Trophoblast cell (in vitro differentiated cells and primary cell): ENCODE measurements at places on chromosomes 16 and 17.

DNA sequence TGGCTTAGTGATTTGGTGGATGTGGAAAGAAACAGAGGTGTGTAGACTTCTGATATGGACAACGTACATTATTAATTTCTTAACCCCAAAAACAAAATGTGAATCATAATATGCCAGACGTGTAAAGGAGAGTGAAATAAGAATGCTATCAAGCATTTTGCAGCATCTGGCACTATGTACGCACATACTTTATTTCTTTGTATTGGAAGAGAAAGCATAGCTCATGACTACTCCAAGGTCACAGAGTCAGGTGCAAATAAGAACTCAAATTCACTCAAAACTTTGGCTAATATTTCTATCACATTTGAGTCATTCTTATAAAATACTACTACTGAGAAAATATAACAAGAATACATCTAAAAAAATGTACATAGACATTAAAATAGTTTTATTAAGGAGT lies 74.8 kb downstream of the TTC19 start:
- DNase-seq, result no peak

GRCh38 chr17:37694734-37695133 lies 50.1 kb downstream of the HNF1B start:
- no peak for DNase-seq

DNA sequence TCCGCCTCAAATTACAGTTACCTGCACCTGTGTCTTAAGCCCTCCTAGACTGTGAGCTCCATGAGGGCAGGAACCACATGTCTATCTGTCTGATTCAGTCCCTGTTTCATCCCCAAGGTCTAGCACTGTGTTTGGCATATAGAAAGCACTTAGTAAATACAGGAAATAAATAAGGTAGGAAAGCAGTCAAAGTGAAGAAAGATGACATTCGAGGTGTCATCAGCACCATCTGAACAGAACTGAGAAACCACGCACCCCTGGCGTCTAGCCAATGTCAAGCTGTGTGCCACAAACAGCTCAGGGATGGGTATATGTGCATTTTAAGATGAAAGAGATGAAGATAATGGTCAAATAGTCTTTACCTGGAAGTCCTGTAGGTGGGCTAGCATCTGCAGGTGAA lies 79.6 kb upstream of the ATP2A3 start:
- no peak for DNase-seq

GRCh38 chr17:2095536-2095910 lies 40.6 kb downstream of the HIC1 start:
- no peak for DNase-seq

GRCh38 chr17:44774271-44775135 lies 15.7 kb downstream of the ADAM11 start:
- peak; percentile 97 for DNase-seq

GRCh38 chr17:1592751-1593629 lies 30.4 kb upstream of the PITPNA start:
- no peak for DNase-seq

DNA sequence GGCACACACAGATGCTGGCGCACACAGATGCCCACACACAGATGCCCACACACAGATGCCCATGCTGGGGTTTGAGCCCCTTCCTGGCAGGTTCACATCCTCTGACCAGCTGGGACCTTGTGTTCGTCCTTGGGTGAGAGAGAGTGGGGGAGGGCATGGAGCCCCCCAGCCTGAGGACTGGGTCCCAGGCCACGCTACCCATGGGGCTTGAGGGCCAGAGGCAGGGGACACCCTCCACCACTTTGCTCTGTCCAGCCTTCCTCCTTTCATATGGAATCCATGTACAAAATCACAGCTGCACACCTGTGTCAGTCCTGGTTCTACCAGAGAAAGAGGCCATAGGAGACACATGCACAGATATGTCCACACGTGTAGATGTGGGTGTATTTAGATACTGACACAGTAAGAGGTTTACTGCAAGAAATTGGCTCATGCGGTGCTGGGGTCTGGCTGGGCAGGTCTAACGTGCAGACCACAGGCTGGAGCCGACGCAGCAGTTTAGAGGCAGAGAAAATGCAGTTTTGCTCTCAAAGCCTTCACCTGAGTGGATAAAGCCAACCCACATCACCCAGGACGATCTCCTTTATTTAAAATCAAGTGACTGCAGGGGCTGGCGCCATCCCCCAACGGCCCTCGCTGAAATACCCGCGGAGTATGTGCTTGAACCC lies 10.8 kb downstream of the SLC22A31 start:
- no peak for DNase-seq

DNA sequence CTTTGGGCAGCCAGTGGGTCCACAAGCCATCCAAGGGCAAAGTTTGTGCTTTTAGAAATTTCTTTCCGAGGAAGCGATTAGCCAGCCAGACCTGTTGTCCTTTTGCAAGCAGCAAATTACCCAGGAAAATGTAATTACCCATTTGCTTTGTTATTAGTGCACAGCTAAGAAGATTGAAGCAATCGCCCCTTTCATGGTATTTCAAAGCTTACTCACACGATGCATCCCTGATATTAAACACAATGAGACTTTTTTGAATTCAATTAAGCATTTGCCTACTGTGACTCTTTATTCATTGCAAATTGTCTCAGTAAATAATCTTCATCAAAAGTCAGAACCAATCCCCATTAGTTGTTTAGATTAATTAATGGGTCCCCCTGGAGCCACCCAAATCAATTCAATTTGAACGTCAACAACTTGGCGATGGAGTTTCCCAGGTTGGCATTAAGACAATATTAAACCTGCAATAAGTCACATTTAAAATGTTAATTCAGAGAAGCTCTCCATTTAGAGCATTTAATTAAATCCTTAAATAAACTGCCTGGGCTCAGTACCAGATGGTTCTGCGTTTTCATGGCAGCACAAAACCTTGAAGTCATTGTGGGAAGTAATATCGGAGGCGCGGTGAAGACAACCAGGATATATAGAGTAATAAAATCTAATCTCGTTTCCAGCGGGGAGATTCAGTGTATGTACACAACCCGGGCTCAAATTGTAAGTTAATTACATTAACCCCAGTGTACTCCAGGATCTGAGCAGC lies 366.2 kb upstream of the TNRC6C start:
- no peak for DNase-seq

DNA sequence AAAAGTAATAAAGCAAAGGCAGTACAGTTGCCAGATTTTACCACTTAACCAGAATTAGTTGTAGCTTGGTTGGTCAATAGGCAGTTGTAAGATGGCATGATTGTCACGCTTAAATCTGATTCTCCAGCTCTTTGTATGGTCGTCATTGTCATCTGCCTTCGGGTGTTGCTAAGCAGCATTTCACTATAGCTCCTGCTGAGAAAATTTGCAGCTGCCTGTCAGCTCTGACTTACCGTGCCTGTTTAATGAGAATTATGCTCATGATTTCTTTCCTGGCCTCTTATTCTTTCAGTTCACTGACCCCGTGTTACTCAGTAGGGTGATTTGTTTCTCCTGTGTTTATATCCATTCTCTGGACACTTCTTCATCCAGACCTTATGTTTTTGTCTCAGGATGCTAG lies 66.7 kb downstream of the TANGO6 start:
- peak; percentile 62 for DNase-seq

GRCh38 chr16:89361751-89362539 lies 128.4 kb downstream of the ANKRD11 start:
- peak; percentile 32 for DNase-seq

GRCh38 chr17:5638596-5638995 lies 54.3 kb upstream of the NLRP1 start:
- DNase-seq, result peak; percentile 8

GRCh38 chr17:57572062-57572461 lies 173.0 kb downstream of the CCDC182 start:
- DNase-seq, result no peak

DNA sequence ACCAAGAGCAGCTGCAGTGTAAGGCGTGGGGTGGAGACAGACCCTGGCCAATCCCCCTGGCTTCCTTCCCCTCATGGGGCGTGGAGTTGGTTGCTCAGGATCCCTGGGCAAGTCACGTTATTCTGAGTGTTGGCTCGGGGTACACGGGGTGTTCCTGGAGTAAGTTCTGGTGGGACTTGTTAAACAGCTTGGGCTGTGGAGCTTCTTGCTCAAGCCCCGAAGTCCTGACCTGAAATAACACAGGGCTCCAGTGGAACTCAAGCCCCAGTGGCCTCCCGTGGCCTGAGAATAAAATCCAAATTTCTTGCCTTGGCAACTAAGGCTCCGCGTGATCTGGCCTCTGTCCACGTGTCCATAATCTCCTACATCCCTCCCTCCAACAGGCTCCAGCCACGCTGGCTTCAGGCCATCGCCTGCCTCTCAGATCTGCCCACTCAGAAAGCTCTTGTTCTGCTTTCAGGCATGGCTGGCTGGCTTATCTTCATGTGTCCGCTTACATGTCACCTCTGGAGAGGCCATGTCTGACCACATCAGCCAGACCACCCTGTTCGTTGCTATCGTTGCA lies 49.3 kb upstream of the BCO1 start:
- DNase-seq, result no peak

GRCh38 chr17:75616521-75617122 lies 16.6 kb upstream of the SMIM5 start:
- no peak for DNase-seq
